A172 (cell line): ENCODE measurements at places on chromosomes 6 and 20.
A peak's percentile ranks its signal among the peaks of the same experiment; 100 is the strongest.

GRCh38 chr6:37429352-37429750, 3.7 kb upstream of the CMTR1 start:
- DNase-seq: peak; percentile 4

GRCh38 chr6:115485400-115485799, 575.3 kb downstream of the FRK start:
- no peak for DNase-seq

- DNase-seq: no peak
Measured at GRCh38 chr20:64217539-64218221, 37.9 kb upstream of the PCMTD2 start.

GRCh38 chr6:109722564-109723254, 31.6 kb downstream of the FIG4 start:
- no peak for DNase-seq

DNA sequence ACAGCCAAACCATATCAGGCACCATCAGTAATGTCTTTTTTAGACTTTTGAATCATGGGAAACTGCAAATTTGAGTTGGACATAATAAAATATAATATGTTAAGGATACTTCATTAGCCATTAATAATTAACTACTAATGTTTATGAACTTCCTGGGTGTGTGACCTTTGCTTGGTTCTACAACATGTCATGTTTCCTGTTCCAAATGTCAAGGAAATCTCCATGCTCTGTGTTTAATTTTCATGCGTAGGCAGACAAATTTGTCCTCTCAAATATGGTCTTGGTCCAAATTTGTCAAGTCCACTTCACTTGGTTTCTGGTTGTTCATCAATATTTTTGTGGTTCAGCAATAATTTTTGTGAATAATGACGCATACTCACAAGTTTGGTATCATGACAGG, 410.5 kb downstream of the BMP2 start:
- DNase-seq: no peak

GRCh38 chr6:26276841-26277648, 88.0 kb upstream of the BTN3A2 start:
- no peak for DNase-seq

- no peak for DNase-seq
Measured at GRCh38 chr6:71642120-71642519, 244.2 kb upstream of the RIMS1 start.

GRCh38 chr6:119661628-119662027, 312.1 kb upstream of the MAN1A1 start:
- DNase-seq: no peak

DNA sequence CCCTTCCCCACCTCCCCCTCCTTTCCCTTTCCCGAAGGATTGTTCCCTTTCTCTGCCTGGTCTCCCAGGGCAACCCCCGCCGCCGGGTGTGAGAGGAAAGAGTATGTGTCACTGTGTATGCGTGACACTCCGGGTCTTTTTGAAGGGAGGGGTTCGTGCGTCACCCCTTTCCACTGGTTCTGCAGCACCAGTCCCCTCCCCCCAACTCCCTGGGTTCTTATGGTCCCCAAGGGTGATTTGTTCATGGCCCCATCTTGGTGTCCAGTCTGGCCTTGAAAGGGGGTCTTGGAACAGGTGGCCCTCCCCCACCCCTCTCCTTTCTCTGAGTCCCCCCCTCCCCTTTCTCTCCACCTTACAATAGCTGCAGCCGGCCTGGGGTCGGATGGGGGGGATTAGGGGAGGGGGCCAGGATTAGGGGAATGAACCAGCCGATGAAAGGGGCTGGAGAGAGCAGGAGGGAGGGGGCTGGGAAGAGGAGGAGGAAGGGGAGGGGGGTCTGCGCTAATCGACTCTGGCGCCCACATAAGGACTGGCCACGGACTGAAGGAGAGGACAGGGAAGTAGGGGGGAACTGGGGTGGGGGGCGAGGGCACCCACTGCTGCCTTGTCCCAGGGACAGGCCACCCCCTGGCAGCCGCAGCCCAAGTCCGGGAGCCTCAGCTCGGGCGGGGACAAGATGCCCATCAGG, 1.3 kb upstream of the RING1 start:
- peak; percentile 36 for DNase-seq

- DNase-seq: peak; percentile 44
Measured at GRCh38 chr6:112049026-112049799, 4.7 kb upstream of the CCN6 start.

- DNase-seq: no peak
Measured at GRCh38 chr6:138948546-138949179, 39.4 kb downstream of the REPS1 start.

- no peak for DNase-seq
Measured at GRCh38 chr6:15265787-15266186, 19.9 kb downstream of the JARID2 start.

DNA sequence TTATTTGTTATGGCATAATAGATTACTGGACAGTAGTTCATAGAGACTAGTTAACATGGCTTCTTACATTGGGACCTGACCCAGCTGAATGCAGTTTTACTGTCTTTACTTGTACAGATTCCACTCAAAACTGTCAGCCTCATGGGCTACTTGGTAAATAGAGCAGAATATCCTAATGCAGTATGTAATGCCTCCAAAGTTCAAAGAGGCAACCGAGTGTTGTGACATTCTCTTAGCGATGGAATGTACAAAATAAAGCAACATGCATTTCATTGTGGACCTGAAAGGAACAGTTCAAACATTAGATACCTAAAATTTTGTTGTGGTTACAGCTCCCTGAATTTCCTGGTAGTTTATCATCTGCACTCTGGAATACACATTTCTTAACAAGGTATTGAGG, 29.1 kb upstream of the RGS17 start:
- DNase-seq: no peak

DNA sequence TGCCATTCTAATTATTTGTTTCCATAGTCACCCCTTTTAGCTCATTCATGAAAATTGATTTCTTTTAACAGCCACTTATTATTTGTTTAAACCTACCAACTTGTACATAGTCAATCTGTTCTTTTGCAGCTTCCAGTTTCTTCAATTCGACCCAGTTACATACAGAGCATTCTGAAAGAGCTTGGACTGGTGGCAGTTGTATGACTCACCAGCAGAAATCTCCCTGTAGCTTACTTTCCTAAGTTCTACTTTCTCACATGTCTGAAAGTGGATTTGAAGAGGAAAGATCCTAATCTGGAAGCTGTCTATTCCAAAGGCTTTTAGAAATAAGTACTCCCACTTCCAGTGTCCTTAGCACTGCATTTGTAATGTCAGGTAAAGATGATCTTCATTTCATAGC, 447.9 kb downstream of the HTR1B start:
- peak; percentile 37 for DNase-seq
